ENCODE measurements at places on chromosomes 6 and 20.

DNA sequence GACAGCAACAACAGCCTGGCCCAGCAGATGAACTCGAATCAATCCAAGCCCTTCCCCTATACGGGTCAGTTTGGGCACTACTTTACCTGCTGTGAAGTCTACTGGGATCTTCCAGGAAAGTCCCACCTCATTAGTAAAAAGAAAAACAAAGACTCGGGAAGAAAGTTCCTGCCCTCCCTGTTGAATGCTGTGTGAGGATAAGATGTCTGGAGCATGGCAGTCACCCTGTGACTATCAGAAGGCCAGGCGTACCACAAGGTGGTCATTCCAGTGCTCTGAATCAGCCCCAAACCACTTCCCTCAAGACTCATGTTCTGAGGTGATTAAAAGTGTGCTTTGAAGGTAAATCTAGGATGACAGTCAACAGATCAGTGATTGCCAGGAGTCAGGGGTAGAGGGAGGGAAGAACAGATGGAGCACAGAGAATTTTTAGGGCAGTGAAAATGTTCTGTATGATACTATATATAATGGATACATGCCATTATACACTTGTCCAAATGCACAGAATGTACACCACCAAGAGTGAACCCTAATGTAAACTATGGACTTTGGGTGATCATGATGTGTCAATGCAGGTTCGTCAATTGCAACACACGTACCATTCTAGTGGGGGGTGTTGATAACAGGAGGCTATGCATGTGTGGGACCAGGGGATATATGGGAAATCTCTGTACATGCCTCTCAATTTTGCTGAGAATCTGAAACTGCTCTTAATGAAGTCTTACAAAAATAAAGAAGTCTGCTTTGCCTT, 14.7 kb downstream of the FKBP1A start:
- no peak for DNase-seq

DNA sequence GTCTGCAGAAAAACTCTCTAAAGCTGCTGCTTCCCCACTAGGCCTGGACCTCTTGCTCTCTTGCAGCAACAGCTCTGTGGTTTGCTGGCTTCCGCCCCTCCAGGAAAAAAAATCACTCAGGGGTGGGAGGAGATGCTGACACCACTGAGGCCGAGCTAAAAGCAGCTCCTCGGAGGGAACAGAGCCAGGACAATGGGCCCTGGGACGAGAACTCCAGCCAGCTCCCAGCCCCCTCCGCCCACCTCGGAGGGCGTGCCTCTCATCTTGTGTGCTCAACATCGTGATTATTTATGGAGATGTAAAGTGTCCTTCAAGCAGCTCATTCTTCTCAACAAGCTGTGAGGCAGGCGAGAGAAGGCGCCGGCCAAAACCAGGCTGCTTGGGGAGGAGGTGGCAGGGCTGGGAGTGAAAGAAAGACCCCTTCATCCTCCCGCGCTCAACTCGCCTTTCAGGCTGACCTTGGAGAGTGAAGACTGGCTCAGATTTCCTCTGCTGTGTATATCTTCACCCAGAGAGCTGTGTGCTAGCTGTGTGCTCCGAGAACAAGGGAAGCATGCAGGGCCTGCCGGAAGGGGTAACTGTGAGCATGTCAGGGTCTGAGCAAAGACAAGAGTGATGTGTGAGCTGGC, 53.5 kb upstream of the LRFN2 start:
- no peak for DNase-seq

DNA sequence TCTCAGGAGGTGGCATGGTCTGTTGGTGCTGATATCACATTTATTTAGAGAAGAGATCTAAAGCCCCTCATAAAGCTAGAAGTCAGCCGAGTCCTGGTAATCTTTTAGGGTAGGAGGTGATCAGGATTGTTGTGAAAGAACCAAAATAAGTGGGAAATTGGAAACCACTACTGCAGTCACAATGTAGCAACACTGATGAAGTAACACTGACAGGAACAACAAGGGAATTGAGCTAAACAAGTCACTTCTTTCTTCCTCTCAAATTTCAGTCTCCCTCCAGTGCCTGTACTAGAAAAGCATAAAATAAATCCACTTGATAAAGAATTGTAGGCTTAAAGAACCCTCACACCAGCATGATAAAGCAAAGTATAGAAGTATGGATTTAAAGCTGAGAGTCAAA, 1509.0 kb downstream of the GRIK2 start:
- no peak for DNase-seq

GRCh38 chr6:112475083-112475482, 128.0 kb downstream of the RFPL4B start:
- DNase-seq: no peak

GRCh38 chr6:71486461-71486860, 197.8 kb downstream of the OGFRL1 start:
- no peak for DNase-seq

- no peak for DNase-seq
Measured at GRCh38 chr6:127366282-127367022, 23.0 kb upstream of the ECHDC1 start.

DNA sequence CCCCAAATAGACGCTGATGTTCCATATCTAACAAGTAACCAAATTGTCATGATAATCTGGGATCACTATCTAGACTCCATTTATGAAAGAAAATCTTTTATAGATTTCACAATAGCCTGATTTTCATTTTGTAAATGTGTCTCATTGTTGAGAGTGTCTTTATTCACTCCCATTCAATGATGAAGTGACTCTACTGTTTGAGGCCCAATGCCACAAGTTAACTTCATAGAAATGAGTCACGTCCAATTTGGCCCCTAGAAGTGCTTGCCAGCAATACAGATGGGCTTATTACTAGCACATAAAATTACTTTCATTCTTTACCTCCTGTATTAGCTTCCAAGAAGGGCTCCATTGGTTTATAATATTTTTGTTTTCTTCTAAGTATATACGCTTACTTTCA, 6.3 kb downstream of the IPCEF1 start:
- DNase-seq: no peak

GRCh38 chr20:48782053-48782452, 45.7 kb downstream of the PREX1 start:
- DNase-seq: no peak

DNA sequence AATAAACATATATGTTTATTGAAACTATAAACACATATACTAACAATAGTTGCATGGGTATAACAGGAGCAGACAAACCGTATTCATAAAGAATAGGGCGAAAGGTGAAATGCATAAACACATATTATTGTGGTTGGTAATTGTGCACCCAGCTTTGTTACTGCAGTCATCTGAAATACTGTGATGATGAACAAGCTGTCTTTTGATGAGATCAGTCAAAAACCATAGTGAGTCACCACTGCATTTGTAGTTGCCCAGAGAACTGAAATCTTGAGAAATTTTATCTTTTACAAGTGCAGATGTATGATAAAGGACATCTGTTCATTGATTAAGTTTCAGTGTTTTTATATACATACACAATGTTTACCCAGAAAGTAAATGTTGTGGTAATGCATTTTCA, 133.7 kb downstream of the MYO6 start:
- no peak for DNase-seq

- DNase-seq: no peak
Measured at GRCh38 chr6:168160506-168161370, 81.7 kb upstream of the FRMD1 start.

DNA sequence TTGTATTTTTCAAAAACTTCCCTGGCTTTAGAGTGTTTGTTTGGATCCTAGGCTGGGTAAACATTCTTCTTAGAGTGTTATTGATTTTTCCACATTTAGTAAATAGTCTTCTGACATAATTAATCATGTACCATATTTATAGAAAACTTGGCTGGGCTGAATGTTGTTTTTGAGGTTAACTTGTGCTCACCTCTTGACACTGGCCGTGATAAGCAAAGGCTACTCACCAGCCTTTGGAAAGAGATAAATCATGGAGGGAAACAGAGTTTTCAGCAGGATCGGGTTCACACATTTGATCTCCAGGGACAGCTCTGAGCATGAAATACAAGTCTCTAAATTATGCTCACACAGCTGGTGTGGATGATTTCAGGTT, 6.2 kb upstream of the CD93 start:
- no peak for DNase-seq

GRCh38 chr20:31595654-31596411, 9.3 kb upstream of the ID1 start:
- DNase-seq: no peak

DNA sequence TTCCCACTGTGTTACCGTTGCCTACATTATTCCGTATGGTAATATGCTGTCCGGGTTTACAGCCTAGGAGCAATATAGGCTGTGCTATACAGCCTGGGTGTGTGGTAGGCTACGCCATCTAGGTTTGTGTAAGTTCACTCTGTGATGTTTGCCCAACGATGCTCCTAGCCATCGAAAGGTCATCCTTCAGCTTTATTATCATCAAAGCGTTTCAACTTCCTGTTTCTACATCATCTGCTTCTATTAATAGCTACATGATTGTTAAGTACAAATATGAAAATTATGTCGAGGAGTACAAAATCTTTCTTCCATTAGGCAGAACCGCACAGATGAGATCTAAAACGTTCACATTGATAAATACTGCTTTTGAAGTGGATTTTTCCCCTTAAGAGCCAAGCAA, 69.9 kb downstream of the PPP1R14C start:
- no peak for DNase-seq

DNA sequence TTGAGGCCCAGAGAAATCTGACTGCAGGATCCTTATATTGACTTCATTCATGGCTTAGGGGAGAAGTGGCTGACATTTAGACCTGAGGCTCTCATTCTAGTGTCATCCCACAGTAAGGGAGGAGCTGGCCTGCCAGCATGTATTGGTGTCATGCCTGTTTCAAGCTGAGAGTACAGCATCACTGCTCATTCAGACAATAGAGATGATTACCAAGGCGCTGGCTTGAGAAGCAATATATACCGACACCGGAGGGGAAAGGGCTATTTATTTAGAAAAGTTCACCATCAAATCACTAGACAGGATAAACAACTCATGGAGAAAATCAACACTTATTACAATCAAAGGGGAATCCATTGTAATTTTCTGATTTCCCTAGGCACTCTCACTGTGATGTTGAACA, 84.4 kb upstream of the HDAC2 start:
- DNase-seq: no peak

- DNase-seq: no peak
Measured at GRCh38 chr6:78618970-78619369, 248.4 kb upstream of the IRAK1BP1 start.

DNA sequence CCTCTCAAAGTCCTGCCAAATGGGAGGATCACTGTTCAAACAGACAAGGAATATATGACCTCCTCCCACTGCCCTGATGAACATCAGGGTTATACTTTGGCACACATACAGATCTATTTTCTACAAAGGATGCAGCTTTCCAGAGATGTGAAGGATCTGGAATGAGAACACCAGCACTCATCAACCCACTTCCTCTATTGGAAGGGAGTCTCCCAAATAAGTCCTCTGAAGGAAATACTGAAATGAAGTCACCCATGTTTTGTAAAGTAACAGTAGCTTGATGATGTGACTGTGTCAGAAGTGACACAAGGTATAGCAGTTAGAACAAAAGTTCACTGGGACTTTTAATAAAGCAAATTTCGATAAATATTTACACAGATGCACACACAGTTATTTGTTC, 104.9 kb downstream of the OGFRL1 start:
- no peak for DNase-seq

- DNase-seq: no peak
Measured at GRCh38 chr6:163422550-163422949, 8.0 kb downstream of the QKI start.

DNA sequence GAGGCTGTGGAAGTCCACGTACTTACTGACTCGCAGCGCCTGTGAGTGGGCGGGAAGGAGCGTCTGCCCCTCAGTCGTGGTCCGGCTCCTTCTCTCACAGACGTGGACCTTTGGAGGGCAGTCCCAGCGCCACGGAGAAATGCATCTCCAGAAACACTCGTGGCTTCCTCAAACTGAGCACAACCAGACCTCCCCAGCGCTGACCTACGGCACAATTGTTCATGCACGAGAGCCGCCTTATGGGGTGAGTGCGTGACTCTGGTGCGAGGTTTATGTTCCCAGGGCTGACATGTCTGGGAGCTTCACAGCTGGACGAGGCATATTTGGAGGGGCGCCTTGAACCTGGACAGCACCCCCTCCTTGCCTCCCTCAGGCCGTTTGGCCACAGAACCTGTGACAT, 29.7 kb downstream of the FRMD1 start:
- no peak for DNase-seq

GRCh38 chr6:135904666-135905065, 53.2 kb downstream of the PDE7B start:
- DNase-seq: no peak

DNA sequence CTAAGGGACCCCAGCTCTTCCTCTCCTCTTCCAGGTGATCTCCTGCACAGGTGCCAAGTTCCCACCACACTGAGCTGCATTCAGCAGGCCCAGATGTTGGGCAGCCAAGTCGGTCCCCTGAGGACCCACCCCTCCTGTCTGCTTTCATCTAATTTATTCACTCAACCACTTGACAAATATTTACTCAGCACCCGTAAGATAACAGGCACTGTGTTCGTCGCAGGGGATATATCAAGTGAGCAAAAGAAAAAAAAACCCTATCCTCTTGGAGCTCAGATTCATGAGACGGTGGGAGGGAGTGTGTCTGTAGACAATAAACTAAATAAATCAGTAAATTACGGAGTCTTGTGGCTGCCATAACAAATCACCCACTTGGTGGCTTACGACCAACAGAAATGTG, 143.6 kb downstream of the MRPL14 start:
- DNase-seq: no peak

- DNase-seq: no peak
Measured at GRCh38 chr6:22432060-22432459, 135.2 kb upstream of the PRL start.

DNA sequence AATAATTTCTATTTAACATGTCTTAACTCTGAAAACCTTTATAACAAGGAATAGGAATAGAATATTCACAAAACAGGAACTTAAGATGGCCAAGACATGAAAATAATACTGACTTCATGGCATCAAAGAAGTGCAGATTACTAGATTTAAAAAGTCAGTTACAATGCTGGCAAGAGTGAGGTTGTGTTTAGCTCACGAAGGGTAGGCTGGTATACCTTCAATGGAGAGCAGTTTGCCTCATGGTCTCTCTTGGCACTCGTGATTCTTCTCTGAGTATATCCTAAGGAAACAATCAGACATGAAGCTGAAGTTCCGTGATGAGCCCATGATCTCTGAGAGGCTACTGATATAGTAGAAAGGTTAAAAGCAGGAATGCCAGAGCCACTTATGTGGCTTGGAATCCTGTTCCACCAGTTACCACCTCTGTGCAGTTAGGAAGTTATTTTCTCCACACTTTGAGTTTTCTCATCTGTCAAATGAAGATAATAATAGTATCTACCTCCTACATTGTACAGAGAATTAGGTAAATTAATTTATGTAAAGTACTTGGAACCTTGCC, 7.2 kb downstream of the NCOA7 start:
- no peak for DNase-seq

DNA sequence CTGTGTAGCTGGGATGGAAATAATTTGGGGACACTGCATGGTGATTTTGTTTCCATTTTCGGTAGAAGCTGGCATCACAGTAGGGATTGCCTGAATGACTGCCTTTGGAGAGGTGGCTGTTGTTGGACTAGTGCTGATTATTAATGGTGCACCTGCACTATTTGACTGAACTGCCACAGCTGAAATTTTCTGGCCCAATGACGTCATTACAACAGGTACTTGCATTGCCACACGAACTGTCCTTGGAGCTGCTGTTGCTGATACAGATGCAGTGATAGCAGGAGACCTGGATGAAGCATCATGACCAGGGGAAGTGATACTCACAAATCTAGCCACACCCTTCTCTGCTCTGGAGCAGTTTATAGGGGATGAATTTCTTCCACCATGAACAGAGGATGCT, 95.6 kb upstream of the FOXC1 start:
- DNase-seq: no peak

- no peak for DNase-seq
Measured at GRCh38 chr6:101458336-101458735, 64.8 kb downstream of the GRIK2 start.
